Uterine smooth muscle cell (primary cell): ENCODE measurements at places on chromosomes 7 and 10. TPM values are rescaled to one million over a fixed set of nuclear protein-coding genes. Genes with fewer than 3 reads are reported as not detected.

The ADIRF gene
- 36.3 and 73.0 TPM in 2 replicates for total RNA-seq

The NPY gene
- total RNA-seq: not detected in 2 replicates

The IFIT1B gene
- total RNA-seq: not detected in 2 replicates

The FAM204A gene
- total RNA-seq: 54.2 and 84.1 TPM in 2 replicates

The NCF1 gene
- 0.12 TPM in 1 of 2 replicates, not detected in the other for total RNA-seq

The SPDYE1 gene
- total RNA-seq: not detected in 2 replicates

The CFAP46 gene
- 0.87 and 1.1 TPM in 2 replicates for total RNA-seq

The PLAC9 gene
- 1.9 and 6.9 TPM in 2 replicates for total RNA-seq

The FAM25C gene
- total RNA-seq: not detected in 2 replicates

The LRRC4 gene
- total RNA-seq: under 0.01 and 0.22 TPM in 2 replicates

The MMD2 gene
- total RNA-seq: not detected in 2 replicates

The NODAL gene
- not detected in 2 replicates for total RNA-seq

The GNGT1 gene
- total RNA-seq: not detected in 2 replicates

The MEIG1 gene
- not detected in 2 replicates for total RNA-seq

The PIK3CG gene
- not detected in 2 replicates for total RNA-seq

The DYNC1I1 gene
- total RNA-seq: 0.62 and 2.1 TPM in 2 replicates

The FAM25G gene
- total RNA-seq: not detected in 2 replicates

The GRID1 gene
- 0.33 and 1.9 TPM in 2 replicates for total RNA-seq

The CALCR gene
- not detected in 2 replicates for total RNA-seq

The ECD gene
- total RNA-seq: 30.0 and 32.1 TPM in 2 replicates

The PNLIPRP1 gene
- not detected in 2 replicates for total RNA-seq

The ACSL5 gene
- 0.22 and 0.50 TPM in 2 replicates for total RNA-seq

The PDGFA gene
- 7.3 and 20.4 TPM in 2 replicates for total RNA-seq

The PNLIPRP2 gene
- not detected in 2 replicates for total RNA-seq

The VWC2 gene
- total RNA-seq: under 0.01 TPM in 1 of 2 replicates, not detected in the other
